ENCODE measurements at places on chromosomes 6 and 20.

DNA sequence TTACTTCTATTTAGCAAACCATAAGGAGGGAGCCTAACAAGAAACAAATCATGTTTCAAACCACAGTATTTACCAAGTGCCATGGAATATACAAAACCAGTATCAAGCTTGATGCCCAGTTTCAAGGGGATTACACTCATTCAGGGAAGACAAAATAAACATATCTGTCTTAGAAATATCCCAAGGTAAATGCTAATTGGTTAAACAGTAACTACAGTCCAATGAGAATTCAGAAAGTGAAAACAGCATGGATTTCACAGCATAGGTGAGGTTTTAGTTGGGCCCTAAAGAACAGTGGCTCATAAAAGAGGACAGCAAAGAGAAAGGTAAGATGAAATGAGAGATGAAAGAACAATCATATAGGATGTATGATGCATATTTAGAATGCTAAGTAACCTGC lies 110.3 kb downstream of the CHD6 start:
- DNase-seq, result no peak

DNA sequence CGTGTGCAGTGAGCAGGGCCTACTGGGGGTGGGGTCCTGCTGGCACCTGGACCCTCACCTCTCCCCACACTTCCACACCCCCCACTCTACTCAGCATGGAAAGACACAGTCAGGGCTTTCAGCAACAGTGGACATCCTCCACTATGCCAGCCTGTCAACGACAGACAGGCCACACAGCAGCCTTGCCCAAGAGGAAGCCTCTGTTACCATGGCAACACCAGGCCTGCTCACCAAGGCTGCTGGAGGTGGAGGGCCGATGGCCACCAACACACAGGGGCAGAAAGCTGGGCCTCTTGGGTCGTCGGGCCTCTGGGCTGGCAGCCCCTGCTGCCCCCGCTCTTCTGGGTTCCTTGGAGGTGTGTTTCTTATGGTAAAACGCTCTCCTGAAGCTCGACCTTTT lies 13.6 kb downstream of the BNIP5 start:
- no peak for DNase-seq

DNA sequence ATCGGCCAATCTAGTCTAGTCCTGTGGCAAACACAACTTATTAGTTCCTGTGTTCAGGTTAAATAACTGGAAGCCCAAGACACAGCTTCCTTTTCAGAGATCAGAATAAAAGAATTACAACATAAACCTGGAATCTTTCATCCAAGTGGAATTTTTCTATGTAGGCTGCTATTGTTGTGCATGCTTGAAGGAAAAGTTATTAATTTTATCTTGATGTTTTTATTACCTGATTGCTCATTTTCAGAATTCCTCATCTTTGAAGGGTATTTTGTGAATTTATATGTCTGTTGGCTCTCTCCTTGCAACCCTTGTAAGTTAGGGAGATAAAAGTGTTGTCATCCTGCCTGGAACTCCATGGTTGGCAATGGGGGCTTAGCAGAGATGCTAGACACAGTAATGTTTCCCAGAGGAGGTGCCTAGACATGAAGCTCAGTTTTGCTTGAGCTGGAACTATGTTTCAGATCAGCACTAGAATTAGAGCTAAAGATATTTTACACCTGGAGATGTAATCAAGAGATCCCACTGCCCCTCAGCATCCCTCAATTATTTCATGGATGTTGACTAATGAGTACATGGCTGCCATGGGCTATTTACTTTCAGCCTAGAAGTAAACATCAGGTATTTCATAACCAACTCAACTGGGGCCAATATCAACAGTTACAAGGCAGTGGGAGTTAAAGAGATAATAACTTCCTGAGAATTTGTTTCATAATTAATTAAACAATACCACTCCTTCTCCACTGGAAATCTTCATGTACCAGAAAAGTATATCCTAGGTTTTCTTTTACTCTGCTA lies 367.0 kb upstream of the MARCKS start:
- DNase-seq, result no peak

DNA sequence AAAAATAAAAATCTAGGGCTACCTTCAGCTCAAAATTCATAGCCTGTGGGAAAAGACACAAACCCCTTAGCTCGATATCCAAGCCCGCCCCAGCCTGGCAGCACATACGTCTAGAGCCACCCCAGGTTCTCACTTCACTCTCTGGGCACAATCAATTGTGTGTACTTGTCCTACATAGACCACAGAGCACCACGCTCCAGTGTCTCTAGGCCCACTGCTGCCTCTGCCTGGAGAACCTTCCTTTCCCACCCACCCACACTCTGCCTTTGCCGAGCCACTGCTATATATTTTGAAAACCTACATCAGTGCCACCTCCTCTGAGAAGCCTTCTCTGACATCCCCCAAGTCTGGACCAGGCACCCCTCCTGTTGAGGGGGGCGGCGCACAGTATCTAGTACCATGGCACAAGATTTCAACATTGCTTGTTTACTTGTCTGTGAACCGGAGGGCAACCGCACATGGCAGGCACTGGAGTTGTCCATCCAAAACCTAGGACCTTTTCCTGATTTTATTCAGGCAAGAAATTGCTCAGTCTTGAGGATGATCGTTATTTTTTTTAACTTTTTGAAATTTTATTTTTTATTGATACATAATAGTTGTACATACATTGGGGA lies 141.5 kb downstream of the UNC5CL start:
- no peak for DNase-seq

GRCh38 chr6:22929311-22929985 lies 360.1 kb downstream of the HDGFL1 start:
- DNase-seq, result no peak

DNA sequence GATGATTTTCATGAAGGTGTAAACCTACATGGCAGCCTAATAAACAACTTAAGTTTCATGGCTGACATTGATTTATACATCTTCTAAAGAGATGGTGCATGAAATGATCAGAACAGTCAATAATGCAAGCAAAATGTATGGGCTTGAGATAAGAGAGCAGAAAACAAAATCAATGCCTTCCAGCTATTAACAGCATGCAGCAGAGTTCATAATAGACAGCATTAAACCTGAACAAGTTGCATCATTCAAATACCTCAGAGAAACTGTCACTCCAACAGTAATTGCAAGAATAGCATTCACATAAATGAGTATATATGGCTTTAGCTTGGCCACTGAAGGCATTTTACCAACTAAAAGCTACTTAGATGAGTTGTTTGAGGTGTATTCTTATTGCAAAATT lies 319.6 kb upstream of the ARID1B start:
- DNase-seq, result no peak

GRCh38 chr6:140345935-140346334 lies 971.5 kb upstream of the CITED2 start:
- no peak for DNase-seq

DNA sequence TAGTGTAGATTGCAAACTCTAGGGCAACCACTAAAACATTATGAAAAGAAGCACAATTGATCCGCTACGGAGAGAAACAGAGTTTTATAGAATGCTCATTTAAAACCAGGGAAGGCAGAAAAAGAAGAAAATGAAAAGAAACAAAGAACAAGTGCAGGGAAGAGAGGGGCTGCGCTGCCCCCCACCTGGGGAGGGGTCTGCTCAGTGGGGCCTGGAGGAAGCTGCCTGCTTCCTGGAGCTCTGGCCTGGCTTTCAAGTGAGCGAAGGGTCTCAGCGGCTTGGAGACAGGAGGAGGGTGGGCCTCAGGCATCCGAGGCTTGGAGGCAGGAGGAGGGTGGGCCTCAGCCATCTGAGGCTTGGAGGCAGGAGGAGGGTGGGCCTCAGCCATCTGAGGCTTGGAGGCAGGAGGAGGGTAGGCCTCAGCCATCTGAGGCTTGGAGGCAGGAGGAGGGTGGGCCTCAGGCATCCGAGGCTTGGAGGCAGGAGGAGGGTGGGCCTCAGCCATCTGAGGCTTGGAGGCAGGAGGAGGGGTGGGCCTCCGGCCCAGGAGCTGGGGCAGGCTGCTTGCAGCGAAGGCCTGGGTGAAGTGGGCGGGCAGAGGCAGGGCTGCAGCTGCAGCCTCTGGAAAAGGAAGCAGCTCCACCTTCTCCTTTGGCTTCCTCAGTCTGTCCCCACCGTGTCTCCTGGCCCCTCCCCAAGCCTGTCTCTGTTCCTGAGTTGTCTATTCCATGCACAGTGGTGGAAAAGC lies 406.3 kb downstream of the TAF4 start:
- no peak for DNase-seq

- DNase-seq, result no peak
These were observed 219.5 kb upstream of the JAG1 start for GRCh38 chr20:10893321-10893720.

GRCh38 chr6:10550764-10551163 lies 29.6 kb downstream of the GCNT2 start:
- no peak for DNase-seq

GRCh38 chr20:17872434-17872833 lies 96.2 kb downstream of the SNX5 start:
- DNase-seq, result no peak
